ENCODE measurements at places on chromosomes 3 and 15. TPM values are rescaled to one million over a fixed set of nuclear protein-coding genes. Genes with fewer than 3 reads are reported as not detected.

GRCh38 chr3:168647582-168647981 lies 551.9 kb upstream of the GOLIM4 start:
- no peak for DNase-seq

GRCh38 chr3:121989943-121990342 lies 32.1 kb downstream of the ILDR1 start:
- DNase-seq, result no peak

RAD54L2 gene
- total RNA-seq, result 8.1 TPM

- no peak for DNase-seq
Measured at GRCh38 chr15:62482785-62483429, 317.8 kb upstream of the C2CD4B start.

GRCh38 chr3:178329936-178330335 lies 206.3 kb upstream of the KCNMB2 start:
- no peak for DNase-seq

DNA sequence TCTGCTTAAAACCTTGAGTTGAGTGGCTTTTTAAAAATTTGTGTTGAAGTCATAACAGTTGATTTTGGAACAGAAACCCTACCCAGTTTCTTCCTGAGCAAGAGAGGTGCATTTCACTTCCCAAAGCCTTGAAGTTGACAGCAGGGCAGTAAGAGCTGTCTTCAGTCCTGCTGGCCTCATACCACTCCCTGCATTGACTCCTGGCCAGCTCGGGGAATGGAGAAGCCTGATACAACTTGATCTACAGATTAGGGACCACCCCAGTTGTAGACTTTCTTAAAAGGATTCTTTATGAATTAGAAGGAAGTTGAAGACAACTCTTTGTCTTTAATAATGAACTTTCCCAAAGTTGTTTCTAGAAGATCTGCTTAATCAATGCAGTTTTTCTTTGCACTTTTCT lies 90.6 kb upstream of the FLNB start:
- no peak for DNase-seq

DNA sequence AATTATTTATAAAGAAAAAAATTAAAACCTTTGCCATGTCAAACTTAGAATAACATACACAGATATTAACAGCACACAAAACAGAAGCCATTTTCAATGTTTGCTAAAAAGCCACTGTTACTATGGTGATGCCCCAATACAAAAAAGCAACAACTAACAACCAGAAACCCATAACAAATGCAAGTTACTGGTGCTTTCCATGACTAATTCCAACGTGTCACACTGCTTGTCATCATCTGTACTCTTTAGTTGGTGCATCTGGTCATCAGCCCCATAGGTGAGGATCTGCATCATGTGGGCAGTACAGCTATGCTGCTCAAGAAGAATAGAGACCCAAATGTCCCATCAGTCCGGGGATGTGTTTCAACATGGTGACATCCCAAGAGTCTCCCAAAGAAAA lies 52.8 kb downstream of the ATP8B4 start:
- DNase-seq, result no peak

GRCh38 chr3:38586546-38587520 lies 62.7 kb downstream of the SCN5A start:
- DNase-seq, result no peak

DNA sequence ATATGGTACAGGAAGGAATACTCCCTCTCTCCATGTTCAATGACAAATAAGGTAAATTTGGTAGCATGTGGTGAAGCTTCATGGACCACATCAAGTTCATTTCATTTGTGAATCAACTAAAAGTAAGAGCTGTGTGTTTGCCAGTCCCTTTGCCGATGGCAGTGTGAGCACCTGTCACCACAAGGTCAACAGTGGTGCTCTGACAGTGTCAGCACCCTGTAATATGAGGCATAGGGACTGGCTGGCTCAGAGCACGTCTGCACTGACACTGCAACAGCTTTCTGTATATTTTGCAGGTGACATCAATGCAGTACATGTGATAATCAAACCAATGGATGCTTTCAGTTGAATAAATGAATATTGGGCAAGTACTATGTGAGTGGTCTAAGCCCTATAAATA lies 852.4 kb downstream of the TUSC7 start:
- no peak for DNase-seq

PARP15 gene
- 0.08 TPM for total RNA-seq

DNA sequence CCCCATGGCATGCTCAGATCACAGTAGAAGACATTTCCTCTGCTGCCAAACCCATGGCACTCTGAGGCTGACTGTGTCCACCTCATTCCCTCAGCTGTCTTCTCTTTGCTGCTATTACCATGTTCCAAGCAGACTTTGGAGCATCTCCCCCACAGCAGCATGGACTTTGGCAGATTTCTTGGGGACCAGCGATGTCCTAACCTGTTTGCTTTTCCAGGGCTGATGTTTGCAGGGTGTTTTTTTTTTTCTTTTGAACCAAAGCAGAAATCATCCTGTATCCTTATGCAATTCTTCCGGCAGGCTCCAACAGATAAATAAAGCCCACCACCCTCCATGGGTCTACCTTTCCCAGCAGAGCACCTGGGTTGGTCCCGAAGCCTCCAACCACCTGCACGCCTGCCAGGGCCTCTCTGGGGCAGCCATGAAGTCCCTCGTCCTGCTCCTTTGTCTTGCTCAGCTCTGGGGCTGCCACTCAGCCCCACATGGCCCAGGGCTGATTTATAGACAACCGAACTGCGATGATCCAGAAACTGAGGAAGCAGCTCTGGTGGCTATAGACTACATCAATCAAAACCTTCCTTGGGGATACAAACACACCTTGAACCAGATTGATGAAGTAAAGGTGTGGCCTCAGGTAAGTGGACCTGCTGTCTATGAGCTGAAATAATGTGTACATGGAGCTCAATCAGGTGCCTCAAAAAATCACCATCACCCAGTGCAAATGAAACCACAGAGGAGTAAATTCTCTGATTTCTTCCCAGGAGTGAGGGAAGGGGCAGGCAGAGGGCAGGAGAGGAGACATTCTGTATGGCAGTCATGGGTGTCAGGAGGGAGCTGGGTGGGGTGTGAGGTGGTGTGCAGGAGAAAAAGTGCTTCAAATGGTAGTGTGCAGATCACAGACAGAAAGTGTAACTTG lies at the start of gene AHSG:
Gene AHSG (plus strand): TSS at position 340 of the 916 bp plus-strand sequence. CDS start 82 bp downstream, at position 422.
- no peak for DNase-seq

GRCh38 chr3:27883266-27883665 lies 161.1 kb upstream of the EOMES start:
- DNase-seq, result no peak

- DNase-seq, result no peak
Measured at GRCh38 chr3:74009961-74010844, 385.5 kb upstream of the PDZRN3 start.

GRCh38 chr3:188546835-188547670 lies 393.1 kb downstream of the LPP start:
- no peak for DNase-seq

GRCh38 chr15:22240403-22240802 lies 160.1 kb downstream of the OR4M2 start:
- no peak for DNase-seq

GRCh38 chr3:150763841-150764483 lies 993 bp upstream of the SIAH2 start:
- no peak for DNase-seq

GRCh38 chr3:126132751-126133511 lies 47.5 kb downstream of the ALDH1L1 start:
- DNase-seq, result no peak

DNA sequence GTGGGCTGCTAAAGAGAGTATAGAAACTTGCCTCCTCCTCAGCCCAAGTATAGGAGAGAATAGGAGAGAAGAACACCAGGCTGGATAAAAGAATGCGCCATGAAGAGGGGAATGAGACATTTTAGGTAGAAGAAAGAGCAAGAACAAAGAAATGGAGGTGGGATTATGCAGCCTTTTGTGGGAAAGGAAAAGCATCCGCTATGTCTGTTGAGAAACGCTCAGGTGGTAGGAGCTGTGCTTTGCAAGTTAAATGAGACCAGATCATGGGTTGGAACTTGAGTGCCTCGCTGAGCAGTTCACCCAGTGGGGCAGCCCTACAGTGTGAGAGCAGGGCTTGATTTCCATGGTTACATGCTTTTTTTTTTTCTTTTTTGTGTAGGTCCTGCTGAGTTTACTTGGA lies 11.5 kb upstream of the RTP1 start:
- DNase-seq, result no peak

MESP1 gene
- not detected for total RNA-seq

VWA5B2 gene
- total RNA-seq, result not detected

DNA sequence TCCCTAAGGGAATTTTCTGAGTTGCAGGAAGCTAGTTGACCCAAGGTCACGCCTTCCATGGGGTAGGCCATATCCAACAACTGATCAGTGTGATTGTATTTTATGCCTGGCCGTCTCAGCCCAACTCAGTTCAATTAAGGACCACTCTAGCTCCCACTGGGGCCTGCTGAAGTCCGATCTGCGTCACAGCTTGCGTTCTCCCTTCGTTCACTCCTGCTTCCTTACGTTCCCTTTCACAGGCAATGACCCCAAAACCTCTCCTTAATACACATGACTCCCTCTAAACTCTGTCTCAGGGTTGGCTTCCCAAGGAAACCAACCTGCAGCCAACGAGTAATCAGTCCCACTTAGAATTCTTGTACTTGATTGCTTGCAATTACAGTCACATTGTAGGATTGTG lies 428.0 kb downstream of the RBMS3 start:
- no peak for DNase-seq

GRCh38 chr3:116426036-116426435 lies 19.3 kb downstream of the LSAMP start:
- DNase-seq, result no peak

HIGD2B gene
- total RNA-seq, result not detected

TRPM1 gene
- not detected for total RNA-seq

- no peak for DNase-seq
Measured at GRCh38 chr3:94869059-94869547, 806.2 kb downstream of the NSUN3 start.

DNA sequence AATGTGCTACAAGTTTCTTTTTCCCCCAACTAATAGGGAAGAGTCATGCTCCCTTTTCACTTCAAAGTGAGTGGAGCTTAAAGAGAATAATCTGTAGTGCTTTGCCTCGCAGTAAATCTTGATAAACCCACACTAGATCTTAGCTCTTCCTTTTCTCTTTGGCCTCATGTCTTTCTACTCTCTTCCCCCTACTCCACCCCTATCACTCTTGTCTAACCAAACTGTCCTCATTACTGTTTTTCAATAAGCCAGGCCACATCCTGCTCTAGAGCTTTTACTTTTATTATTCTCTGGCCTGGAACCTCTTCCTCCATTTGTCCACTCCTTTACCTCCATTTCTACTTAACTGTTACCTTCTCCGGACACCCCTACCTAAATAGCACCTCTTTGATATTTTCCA lies 291.0 kb upstream of the SATB1 start:
- DNase-seq, result no peak

- no peak for DNase-seq
Measured at GRCh38 chr3:45332901-45333407, 55.4 kb upstream of the LARS2 start.

DYNLT2B gene
- 6.6 TPM for total RNA-seq

- no peak for DNase-seq
Measured at GRCh38 chr3:141485641-141486495, 959 bp upstream of the RASA2 start.

C3orf22 gene
- not detected for total RNA-seq

GRCh38 chr3:64856977-64857516 lies 169.2 kb upstream of the ADAMTS9 start:
- no peak for DNase-seq

Data from esophagus squamous epithelium (tissue), 5 donors.